ENCODE measurements at places on chromosomes 7 and 10.

- DNase-seq, result no peak
These were observed 1.0 kb downstream of the POLM start for GRCh38 chr7:44081266-44081748.

- DNase-seq, result no peak
These were observed 3.8 kb upstream of the TRIL start for GRCh38 chr7:28961972-28962371.

GRCh38 chr10:117449636-117450035, 74.4 kb upstream of the PDZD8 start:
- DNase-seq, result no peak

- no peak for DNase-seq
These were observed 959 bp upstream of the FAM107B start for GRCh38 chr10:14775656-14776055.

- no peak for DNase-seq
These were observed 186.1 kb downstream of the BMPER start for GRCh38 chr7:34091321-34091917.

GRCh38 chr10:102045292-102045691, 10.7 kb downstream of the ARMH3 start:
- DNase-seq, result no peak

DNA sequence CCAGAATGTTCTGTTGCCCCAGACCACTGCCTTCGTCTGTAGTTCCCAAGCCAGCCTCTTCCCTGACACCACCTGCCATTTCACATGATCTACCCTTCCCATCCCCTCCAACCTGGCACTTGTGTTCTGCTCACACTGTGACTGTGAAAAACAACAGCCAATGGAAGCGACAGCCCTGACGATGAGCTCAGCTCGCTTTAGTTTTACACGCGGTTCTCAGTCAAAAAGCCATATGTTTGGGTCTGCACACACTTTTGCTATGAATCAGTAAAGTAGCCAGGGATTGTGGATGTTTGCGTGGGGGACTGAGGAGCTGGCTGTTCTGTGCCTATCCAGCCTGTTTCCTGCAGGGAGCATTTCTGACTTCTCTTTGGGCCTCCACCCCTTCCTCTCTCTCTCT, 282.7 kb downstream of the WDR11 start:
- no peak for DNase-seq

DNA sequence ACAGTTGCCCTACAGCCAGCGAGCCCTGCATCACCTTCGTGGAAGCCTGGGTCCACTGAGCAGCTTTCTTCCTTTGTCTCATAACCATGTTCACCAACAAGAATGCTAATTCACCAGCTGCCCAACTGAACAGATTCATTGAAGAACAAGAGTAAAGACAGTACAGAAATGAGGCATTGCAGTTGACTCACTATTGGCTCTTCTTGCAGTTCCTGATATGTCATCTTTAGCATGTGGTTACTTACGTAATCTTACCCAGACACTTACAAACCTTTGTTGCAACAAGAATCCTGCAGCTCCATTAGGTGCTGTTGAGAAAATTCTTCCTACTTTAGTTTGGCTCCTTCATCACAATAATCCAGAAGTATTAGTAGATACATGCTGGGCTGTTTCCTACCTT, 174.0 kb upstream of the TPK1 start:
- no peak for DNase-seq

DNA sequence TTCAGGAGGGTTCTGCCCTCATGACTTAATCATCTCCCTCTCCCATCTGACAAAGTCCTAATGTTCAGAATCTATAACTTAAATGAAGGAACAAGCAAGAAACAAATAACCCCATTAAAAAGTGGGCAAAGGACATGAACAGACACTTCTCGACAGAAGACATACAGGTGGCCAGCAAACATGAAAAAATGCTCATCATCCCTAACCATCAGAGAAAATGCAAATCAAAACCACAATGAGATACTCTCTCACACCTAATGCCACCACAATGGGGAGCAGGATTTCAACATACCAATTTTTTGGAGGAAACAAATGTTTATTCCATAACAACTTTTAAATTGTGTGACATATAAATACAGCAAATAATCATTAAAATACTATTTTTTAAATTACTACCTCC, 3.0 kb upstream of the HTR7 start:
- no peak for DNase-seq

DNA sequence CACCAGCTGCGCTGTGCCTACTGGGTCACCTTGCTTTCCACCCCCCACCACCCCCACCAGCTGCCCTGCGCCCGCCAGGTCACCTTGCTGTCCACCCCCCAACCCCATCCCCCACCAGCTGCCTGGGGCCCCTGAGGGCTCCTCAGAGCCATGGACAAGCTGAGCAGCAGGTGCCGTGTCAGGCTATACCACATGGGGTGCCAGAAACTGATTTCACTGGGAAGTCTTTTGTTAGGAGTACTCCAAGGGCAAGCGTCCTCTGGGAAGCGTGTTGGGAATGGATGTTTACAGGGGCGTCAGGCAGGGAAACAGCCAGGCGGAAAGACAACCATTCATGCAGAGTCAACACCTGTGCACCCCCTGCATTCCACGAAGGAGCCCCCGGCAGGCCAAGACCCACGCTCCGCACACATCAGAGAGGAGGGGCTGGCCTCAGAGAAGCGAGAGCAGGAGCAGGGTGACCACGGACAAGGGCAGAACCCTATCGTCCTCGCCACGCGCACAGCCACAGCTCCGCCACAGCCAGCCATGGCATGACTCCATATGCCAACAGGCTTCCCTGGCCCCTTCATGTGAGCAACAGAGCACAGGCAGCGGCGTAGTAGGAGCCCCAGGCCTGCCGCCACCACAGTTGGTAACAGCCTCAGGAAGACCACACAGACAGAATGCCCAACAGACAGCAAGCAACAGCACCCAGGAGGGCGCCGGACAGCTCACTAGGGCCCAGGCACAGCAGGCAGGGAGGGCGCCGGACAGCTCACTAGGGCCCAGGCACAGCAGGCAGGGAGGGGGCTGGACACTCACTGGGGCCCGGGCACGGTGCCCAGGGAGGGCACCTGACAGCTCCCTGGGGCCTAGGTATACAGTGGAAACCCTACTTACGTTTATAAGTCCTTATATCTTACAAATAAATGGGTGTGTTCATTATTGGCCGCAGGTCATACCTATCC, 180.8 kb downstream of the MAD1L1 start:
- DNase-seq, result no peak

- no peak for DNase-seq
These were observed 22.7 kb upstream of the MKRN1 start for GRCh38 chr7:140501966-140502365.

DNA sequence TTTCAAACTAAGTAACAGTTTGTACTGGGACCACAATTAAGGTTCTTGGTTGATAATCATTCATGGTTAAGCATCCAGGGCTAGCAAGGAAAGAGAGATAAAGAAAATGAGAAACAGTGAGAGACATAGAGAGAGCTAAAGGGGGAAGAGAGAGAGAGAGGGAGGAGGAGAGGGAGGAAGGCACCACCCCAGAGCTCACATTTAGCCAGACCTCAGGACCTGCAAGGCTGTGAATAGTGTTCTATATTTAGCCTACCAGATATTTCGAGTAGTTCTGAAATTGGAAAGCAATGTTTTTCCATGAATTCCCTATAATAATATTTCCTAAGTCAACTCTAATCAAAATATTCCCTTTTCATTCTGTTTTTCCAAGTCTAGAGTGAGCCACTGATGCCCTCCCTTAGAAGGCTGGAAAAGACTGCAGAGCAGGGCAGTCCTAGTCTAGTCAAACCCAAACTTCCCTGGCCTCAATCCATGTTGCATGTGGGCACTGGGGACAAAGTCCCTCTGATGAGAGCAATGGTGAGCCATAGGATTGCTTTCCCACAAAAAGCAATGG, 119.4 kb upstream of the INHBA start:
- DNase-seq, result no peak

DNA sequence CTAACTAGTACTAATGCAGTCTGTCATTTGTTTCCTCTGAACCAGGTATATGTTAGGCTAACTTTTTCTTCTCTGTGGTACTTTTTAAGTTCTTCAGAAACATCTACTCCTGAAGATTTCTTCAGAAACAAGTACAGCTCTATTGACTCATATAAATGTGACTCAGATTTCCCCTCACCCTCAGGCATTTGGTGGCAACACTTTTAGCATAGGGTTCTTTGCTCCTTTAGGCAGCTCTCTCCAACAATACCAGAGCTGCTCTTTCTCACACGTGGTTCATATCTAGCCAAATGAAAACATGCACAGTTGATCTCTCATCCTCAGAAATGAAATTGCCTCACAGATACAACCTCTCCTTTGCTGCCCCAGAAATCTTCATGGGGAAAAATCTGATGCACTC, 939.8 kb downstream of the SORCS1 start:
- DNase-seq, result no peak

GRCh38 chr7:127525866-127526480, 59.4 kb downstream of the GCC1 start:
- DNase-seq, result no peak

DNA sequence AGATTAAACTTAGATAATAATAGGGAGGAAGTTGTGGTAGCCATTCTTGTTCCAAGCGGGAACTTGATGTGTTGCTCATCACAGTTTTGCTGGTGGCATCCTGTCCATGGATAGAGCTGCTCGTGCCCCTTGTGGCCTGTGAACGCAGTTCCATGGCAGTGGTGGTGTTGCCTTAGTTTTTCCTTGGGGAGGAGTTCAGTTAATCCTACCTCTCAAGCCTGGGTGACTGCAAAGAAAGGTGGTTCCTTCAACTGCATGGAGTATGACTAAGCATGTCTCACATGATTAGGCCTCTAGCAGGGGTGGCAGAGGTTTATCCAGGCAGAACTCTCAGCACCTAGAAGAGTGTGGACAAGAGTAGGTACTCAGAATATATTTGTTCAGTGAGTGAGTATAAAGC, 99.7 kb downstream of the MAPK8 start:
- no peak for DNase-seq

GRCh38 chr7:132508724-132509353, 67.4 kb downstream of the PLXNA4 start:
- DNase-seq, result no peak

Measured in stimulated activated CD8-positive, alpha-beta memory T cell treated with anti-CD3 and anti-CD28 coated beads, Interleukin-7, amount 100 ng/mL, for 1 hour (primary cell).